ENCODE measurements at places on chromosomes 7 and 10.
A peak's percentile ranks its signal among the peaks of the same experiment; 100 is the strongest.

DNA sequence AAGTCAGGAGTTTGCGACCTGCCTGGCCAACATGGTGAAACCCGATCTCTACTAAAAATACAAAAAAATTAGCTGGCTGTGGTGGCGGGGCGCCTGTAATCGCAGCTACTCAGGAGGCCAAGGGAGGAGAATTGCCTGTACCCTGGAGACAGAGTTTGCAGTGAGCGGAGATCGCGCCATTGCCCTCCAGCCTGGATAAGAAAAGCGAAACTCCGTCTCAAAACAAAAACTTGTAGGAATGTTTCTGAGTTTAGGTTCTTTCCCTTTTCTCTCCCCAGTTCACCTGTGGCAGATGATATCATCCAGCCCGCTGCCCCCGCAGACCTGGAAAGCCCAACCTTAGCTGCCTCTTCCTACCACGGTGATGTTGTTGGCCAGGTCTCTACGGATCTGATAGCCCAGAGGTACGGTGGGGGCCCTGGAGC is 138.8 kb upstream of the BTBD16 start:
- DNase-seq, result no peak

DNA sequence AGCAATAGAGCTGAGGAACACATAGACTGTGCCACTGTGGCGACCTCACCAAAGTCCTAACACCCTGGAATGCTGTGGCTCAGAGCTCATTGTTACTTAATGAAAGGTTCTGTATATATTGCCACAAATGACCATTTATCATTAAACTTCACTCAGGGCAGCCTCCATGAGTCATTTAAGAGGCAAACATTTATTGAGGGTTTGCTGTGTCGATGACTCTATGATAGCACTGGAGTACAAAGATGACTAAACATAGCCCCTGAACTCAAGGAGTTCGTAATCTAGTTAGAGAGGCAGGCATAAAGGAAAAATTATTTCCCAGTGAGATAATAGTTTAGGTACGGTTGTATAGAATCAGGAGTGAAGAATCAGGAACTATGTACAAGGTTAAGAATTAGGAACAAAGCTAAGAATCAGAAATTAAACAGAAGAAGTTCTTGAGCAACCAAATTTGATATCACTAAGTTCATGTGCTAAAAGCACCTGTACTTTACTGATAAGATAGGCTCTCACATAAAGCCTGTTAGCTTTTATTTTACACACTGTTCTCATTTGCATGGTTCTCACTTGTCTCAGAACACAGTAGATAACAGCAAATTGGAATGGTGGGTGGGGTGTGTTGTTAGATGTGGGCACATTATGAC is 7.9 kb downstream of the ENTPD7 start:
- no peak for DNase-seq

GRCh38 chr7:41117431-41117830 is 585.5 kb downstream of the INHBA start:
- no peak for DNase-seq

GRCh38 chr10:74875068-74875467 is 48.7 kb downstream of the KAT6B start:
- DNase-seq, result no peak

DNA sequence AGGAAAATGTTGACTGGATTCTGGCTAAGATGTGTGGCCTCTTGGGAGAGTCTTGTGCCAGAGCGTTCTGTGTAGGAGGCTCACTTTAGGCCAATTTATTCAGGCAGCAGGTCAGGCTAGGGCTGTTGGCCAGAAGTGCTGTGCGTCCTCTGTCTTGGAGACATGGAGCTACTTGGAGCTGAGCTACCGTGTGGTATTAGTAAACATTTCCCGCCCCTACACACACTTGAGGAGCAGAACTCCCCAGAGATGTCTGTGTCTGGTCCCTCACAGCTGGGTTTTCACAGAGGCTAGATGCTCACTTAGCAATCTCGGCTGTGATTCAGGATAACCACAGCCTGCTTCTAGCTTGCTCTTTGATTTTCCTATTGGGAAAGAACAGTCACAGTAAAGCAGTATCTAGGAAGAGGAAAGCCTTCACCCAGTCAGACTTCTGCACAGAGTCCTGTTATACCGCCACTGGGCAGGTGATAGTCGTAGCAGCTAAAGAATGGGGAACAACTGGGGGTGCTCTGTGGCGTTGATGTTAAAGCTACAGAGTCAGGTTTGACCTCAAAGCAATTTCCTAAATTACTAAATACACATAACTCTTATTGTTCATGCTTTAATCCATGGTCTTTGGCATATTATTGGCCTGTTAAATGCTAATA is 86.7 kb downstream of the MDFIC start:
- DNase-seq, result no peak

GRCh38 chr7:149422914-149423301 is 38.0 kb downstream of the ZNF777 start:
- no peak for DNase-seq

- no peak for DNase-seq
Measured at GRCh38 chr7:155495440-155496248, 37.7 kb downstream of the EN2 start.

DNA sequence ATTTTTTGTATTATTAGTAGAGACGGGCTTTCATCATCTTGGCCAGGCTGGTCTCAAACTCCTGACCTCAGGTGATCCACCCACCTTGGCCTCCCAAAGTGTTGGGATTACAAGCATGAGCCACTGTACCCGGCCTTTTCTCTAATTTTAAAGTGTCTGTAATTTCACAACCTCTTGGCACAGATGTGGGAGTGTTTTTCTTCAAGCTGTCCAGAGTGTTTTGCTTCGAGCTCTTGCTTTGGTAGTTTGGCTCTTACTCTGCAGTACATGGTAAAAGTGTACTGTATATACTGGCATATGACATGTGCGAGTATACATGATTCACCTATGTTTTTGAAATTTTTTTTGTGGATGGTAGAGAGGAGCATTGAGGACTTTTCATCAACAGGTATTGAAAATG is 9.8 kb downstream of the SRGN start:
- no peak for DNase-seq

- no peak for DNase-seq
Measured at GRCh38 chr7:118862740-118863139, 638.2 kb downstream of the ANKRD7 start.

DNA sequence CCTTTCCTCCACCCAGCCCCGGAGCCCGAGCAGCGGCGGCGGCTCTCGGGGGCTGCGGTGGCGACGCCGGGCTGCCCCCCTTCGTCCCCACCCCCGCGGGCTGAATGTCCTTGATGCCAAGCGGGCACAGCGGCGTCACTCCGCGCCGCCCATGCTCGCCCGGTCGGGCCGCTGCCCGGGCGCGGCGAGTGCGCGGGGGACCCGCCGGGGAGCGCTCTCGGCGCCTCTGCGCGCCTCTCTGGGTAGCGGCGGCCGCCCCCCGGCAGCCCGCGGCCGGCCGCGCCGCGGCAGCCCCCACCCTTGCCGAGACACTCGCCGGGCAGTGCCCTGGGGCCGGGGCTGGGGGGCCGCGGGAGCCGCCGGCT is 433 bp upstream of the PLXNA4 start:
- DNase-seq, result no peak

- DNase-seq, result no peak
Measured at GRCh38 chr7:95471071-95471470, 14.7 kb upstream of the ASB4 start.

GRCh38 chr10:75469006-75469616 is 37.7 kb downstream of the LRMDA start:
- DNase-seq, result no peak

DNA sequence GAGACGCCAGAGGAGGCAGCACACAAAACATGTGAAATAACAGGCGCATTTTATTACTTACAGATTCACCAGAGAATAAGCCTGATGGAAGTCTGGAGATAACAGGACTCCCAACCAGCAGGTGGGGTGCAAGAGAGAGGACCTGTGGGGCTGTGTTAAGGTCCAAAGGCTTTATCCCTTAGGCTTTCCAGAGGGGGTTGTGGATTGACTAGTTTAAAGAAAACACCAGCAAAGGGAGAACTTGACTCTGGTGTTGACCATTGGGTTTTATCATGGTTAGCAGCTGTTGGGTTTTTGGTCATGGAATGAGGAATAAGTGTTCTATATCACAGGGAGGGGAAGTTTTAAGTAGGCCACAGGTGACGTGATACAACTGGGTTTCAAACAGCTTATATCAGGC is 1.6 kb upstream of the CRPPA start:
- DNase-seq, result no peak

- DNase-seq, result no peak
Measured at GRCh38 chr10:97543025-97543546, 29.5 kb upstream of the ANKRD2 start.

DNA sequence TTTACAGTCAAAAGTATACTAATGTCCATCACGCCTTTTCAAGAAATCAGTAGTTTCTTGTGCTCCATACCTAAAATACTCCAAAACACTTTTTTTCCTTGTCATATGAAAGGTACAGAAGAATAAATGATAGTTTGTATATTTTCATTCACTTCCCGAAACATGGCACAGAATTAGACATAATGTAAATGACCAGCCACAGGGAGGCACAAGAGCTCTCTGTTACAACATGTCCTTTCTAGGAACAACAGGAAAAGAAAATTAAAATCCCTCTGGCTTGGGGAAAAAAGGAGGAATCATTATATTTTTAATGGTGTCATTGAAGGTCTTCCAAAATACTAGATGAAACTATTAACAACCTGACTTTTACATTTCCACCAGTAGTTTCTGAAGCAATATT is 331.2 kb downstream of the ACTR3B start:
- DNase-seq, result no peak

GRCh38 chr10:86413046-86413728 is 46.6 kb upstream of the GRID1 start:
- peak; percentile 94 for DNase-seq

- no peak for DNase-seq
Measured at GRCh38 chr7:105429746-105430612, 41.3 kb upstream of the SRPK2 start.

DNA sequence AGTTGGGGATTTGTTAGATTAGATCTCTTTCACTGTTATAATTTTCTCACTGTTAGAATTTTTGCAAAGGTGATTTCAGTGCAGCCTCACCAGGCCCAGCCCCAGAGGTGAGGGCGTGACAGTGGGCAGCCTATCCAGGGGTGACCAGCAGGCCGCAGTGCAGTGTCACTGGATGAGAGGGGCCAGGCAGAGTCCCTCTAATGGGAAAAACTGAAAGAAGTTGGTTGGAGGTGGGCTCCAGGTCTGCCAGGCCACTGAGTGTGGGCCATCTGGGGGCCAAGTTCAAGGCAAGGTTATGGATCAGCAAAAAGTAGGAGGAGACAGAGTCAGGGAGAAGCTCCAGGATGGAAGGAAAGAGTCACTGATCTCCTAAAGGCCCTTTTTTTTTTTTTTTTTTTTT is 90.5 kb upstream of the SDK1 start:
- no peak for DNase-seq

DNA sequence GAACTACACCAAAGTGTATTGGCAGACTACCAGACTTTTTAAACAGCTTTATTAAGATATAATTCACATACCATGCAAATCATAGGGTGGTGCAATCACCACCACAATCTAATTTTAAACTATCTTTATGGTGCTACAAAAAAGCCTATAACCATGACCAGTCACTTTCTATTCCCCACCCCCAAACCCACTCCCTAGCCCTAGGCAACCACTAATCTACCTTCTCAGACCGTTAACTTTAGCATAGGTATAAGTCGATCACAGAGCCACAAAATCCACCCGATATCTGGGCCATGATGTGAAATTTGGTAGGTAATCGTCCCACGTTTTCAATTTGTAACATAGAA is 536 bp upstream of the POM121 start:
- DNase-seq, result no peak

DNA sequence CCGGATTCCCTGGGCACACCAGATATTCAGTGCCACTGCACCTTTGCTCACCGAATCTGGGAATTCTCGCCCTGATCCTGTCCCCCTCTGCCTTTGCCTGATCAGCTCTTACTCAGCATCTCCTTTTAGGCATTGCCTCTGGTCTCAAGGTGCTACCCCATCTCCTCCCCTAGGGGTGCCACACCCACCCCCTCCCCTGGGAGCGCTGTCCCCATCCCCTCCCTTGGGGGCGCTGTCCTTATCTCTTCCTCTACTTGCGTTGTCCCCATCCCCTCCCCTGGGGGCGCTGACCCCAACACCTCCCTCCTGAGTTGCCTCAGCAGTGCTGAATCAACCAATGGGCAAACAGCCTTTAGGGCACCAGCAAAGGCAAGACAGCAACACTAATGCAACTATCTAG is 686.9 kb upstream of the FOXK1 start:
- DNase-seq, result no peak

GRCh38 chr10:97858001-97858439 is 8.4 kb downstream of the GOLGA7B start:
- no peak for DNase-seq

DNA sequence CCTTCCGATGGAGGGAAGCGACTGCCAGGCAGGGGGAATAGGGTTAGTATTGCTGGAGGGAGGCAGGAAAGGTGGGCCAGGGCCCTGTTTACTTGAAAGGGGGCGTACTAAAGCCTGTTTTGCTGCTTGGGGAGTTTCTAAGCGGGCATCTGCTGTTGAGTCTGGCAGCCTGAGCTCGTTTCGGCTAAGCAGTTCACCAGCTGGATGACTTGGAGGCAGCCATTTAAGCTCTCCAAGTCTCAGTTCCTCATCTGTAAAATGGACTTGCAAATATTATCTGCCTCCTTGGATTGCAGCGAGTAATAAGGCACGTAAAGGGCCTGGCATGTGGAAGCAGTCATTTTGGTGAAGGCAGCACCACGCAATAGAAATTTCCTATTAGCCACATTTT is 44.0 kb downstream of the LDB3 start:
- DNase-seq, result peak; percentile 43

DNA sequence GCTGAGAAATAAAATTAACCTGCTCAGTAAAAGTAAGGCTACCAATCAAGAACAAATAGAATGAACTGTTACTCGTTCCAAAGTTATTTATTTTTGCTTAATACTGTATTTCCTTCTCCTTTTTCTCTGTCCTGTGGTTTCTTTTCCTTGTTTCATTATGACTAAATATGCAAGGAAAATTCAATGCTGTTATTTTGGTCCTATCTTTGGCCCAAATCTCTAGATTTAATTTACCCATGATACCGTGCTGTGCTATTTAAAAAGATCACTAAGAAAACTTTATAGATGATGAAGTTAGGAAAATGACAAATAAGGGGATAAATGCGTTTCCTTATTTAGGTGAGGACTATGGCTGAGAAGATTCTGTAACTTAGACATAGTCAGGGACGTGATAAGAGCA is 45.3 kb upstream of the FAM133B start:
- DNase-seq, result no peak
